Posterior cingulate gyrus (tissue), 11 donors: ENCODE measurements at places on chromosomes 3 and 15.

- DNase-seq = peak; percentile 89
Measured at GRCh38 chr3:13095408-13095937, 22.2 kb upstream of the IQSEC1 start.

GRCh38 chr3:193344486-193344885, 34.1 kb downstream of the ATP13A5 start:
- no peak for DNase-seq

- no peak for DNase-seq
Measured at GRCh38 chr15:85795337-85796305, 896 bp upstream of the KLHL25 start.

DNA sequence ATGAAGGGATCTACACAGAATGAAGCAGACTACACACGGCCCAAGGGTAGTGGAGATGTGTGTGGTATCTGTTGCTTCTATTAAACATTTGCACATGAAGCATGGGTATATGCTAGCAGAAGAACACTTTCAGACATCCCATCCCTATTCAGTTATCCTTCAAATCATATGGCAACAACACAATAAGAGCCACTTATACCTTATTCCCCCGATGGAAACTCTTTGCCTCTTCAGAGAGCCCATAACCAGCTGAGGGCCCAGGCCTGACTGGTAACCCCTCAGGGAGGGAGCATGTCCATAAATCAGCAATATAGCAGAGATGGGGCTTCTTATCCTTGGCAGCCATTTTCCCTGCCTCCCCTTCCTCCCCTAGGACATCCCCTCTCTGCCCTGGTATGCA, 210.6 kb downstream of the FHIT start:
- DNase-seq = no peak

- DNase-seq = peak; percentile 57
Measured at GRCh38 chr3:9846931-9847488, 3.2 kb upstream of the RPUSD3 start.

GRCh38 chr3:102018551-102018950, 169.2 kb downstream of the NFKBIZ start:
- DNase-seq = no peak

DNA sequence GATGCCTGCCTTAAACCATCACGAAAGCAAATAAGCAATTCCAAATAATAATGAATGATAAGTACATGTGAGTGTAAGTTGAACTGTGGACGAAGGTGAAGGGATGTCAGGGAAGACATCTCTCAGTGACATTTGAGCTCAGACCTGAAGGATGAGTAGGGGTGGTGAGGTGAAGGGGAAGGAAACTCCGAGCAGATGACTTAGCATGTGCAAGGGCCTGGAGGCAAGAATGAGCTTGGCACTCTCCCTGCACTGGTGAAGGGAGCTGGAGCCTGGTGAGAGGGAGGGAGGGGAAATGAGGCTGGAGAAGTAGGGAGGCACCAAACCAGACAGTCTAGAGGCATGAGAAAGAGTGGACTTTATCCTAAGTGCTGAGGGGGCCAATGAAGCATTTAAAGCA, 84.3 kb downstream of the MTHFS start:
- DNase-seq = no peak

DNA sequence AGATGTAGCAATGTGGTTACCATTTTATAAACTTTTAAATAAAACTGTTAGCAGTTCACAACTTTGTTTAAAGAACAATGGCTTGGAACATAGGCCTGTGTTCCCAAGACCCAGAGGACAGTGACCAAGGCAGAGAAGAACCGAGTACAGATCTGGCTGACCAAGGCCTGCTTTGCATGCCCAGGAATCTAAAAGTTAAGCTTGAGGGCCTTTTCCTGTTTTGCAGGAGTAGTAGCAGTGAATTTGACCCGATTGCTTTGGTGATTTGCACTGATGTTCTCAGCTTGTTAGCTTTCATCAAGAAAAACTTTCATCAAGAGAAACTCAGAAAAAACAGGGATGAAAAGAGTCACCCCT, 9.9 kb downstream of the FILIP1L start:
- DNase-seq = no peak

DNA sequence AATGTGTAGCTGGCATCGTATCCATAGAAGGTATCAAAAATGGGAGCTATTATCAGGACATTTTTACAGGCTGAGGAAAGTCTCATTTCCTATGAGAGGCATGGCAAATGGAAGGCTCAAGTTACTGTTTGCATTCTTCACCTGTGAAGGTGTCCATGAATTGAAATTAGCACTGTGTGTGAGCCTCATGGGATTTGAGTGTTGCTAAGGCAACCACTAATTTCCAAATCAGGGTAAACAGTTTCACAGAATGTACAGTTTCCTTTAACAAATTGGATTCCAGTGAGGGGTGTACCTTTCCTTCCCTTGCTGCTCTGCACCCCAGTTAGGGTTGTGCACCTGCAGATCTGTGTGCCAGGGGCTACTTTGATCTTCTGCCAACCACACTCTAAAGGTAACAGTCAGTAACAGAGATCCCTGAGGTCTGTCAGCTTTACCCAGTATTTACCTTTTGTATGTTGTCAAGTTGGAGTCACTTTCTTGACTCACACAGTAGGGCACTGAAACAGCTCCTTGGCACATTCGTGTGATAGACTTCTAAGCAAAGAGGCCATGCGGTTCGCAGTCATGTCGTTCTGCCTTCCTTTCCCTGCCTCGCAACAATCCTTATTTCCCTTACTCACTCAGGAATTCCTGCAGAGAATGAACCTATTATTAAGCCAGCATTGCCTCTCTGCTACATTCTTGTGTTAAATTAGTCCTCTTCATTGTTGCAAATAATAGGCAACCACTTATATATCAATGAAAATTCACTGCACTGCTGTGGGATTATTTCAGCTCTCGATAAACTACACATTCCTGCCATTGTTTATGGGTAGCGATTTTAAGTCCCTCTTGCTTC, 129.8 kb upstream of the GBE1 start:
- no peak for DNase-seq

DNA sequence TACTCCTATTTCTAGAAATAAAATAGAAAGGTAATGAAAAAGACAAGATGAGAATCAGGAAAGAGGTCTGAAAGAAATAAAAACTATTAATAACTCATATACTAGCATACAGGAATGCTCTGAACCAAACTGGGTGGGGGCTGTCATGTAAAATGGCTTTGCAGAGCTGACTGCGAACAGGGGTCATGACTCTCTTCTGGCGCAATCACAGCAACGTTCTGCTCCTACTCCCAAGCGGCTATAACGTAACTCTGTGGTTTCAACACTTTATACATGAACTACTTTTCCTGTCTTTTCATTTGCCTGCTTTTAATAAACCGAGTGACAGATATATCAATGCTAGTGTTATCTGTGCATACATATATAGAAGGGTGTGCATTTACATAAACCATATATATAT, 116.7 kb downstream of the DLG1 start:
- no peak for DNase-seq

DNA sequence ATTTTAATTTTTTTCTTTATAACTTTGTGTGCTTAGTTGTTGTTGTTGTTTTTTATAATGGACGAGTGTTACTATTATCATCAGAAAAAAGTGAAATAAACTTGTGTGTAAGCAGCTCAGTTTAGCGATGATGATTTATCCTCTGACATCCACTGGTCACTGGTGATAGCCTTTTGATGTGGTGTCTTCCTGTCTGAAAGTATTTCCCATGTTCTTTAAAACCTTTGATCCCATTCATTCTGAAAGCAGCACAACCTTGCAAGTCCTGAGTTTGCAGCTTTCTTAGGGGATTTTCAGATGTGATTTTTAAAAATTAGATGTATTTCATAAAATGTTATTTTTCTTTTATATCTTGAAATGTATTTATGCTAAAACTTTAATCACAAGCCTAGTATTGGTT, 85.9 kb upstream of the ZPLD1 start:
- no peak for DNase-seq

- DNase-seq = no peak
Measured at GRCh38 chr15:43408789-43409188, 37.9 kb downstream of the TUBGCP4 start.

GRCh38 chr3:32175607-32176197, 62.8 kb upstream of the CMTM8 start:
- no peak for DNase-seq

DNA sequence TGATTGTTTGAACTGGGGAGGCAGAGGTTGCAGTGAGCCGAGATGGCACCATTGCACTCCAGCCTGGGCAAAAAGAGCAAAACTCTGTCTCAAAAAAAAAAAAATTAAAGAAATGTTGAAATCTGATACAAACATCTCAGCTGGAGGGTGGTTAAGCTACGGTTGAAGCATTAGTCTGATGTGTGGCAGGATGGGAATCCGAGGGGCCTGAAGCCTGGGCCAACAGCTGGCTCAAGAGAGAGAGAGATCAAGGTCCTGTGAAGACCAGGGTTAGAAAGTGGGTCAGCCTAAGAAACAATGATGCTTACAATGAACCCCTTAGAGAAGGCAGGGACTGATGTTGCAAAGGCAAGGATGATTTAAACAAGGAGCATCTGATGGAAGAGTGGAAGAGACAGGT, 69.8 kb downstream of the CD200R1L start:
- DNase-seq = no peak

DNA sequence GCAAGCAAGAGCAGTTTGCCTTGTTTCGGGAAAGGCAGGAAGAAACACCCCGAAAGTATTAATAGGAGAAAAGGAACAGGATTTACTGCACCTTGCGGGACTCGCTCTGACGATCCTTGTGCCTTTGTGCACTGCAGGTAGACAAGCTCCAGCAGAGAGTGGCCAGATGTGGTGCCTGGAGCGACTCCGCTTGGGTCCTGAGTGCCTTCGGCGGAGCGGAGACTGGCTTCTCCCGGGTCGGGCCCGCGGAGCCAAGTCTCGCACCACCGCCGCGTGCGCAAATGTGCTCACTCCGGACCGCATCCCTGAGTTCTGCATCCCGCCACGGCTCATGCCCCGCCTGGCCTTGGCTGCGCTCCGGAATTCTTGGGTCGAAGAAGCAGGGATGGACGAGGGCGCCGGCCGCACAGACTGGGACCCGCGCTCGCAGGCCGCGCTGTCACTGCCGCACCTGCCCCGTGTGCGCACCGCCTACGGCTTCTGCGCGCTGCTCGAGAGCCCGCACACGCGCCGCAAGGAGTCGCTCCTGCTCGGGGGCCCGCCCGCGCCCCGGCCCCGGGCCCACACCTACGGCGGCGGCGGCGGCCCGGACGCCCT, 769 bp downstream of the C2CD4A start:
- peak; percentile 12 for DNase-seq

GRCh38 chr3:165545059-165545458, 292.2 kb downstream of the BCHE start:
- no peak for DNase-seq

- no peak for DNase-seq
Measured at GRCh38 chr3:149701206-149701976, 43.6 kb upstream of the WWTR1 start.

GRCh38 chr3:187822402-187822801, 77.1 kb upstream of the BCL6 start:
- no peak for DNase-seq

- DNase-seq = no peak
Measured at GRCh38 chr3:87575550-87575949, 299.2 kb upstream of the POU1F1 start.

DNA sequence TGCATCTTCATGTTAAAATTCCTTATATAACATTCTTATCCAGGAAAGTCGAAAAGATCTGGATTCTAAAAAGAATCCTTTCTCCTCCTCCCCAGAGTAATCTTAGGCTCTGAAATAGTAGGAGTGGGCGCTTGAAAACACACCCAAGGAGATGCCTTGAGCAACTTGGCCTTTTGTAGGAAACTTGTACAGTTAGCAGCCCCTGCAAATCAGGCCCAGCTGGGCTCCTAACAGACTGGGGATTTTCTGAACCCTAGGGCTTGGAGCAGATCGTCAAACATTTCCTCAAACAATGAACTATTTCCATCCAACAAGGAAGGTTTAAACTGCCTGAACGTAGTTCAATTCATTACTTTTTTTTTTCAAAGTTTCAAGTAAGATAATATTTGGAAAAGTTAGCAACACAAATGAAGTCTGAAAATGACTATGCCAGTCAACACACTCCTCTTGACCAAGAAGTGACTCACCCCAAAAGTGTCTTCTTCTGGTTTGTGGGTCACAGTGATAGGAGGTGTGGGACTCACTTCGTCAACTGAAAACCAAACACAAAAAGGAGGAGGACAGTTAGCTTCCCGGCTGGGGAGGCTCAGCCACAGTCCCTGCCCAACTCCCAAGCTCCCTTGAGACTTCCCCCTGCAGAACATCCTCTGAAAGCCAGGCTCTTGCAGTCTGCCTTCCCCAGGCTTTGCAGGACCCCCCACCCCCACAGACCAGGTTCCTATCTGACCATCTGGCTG, 129.7 kb downstream of the NTRK3 start:
- DNase-seq = no peak

GRCh38 chr3:22526266-22526837, 676.8 kb upstream of the UBE2E2 start:
- DNase-seq = no peak

GRCh38 chr3:69385723-69386555, at the start of gene FRMD4B:
Gene FRMD4B (minus strand): TSS chr3:69386088. CDS start chr3:69385989, 99 bp downstream.
- peak; percentile 96 for DNase-seq

DNA sequence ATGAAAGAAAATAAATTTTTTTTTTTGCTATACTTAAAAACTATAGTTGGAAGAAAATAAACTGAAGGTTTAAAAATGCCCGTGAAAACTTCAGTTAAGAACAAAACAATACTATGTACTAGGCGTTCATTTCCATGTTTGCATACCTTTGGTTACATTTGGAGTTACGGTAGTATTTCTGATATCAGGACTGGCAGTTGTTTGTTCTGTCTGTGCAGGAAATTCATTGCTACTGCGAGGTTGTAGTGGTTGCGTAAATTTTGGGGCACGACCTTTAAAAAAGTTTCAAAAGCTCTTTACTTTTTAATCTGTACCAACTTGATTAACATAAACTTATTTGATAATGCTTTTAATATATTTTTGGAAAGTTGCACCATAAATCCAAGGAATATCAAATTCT, 47.9 kb downstream of the ST3GAL6 start:
- no peak for DNase-seq

DNA sequence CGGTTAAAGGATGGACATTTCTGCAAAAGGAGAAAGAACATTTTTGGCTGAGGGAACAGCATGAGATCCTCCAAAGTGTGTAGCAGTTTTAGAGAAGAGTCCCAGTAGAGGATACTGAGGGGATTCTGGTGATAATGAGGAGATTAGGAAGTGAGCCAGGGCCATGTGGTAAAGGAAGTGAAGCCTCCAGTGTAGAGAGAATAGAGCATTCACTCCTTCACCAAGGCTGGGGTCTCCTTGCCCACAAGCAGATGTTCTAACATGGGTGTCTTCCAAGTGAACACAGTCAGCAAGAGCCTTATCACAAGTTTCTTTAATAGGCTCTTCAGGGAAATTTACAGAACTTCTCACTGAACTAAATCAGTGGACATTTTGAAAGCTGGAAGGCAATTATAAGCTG, 173.7 kb downstream of the SSR3 start:
- DNase-seq = no peak
